ENCODE measurements at places on chromosomes 2 and 18.

- DNase-seq: no peak
Observed at GRCh38 chr2:241584436-241584835, 25.9 kb downstream of the BOK start.

GRCh38 chr2:28810384-28811285, at the start of gene SPDYA:
TSS of gene SPDYA (plus strand) at chr2:28810834. CDS start at chr2:28816015, 5,181 bp downstream.
- DNase-seq: peak; percentile 48

- no peak for DNase-seq
Observed at GRCh38 chr2:178229927-178230326, 35.6 kb downstream of the OSBPL6 start.

- DNase-seq: no peak
Observed at GRCh38 chr2:21500401-21500945, 376.7 kb downstream of the TDRD15 start.

DNA sequence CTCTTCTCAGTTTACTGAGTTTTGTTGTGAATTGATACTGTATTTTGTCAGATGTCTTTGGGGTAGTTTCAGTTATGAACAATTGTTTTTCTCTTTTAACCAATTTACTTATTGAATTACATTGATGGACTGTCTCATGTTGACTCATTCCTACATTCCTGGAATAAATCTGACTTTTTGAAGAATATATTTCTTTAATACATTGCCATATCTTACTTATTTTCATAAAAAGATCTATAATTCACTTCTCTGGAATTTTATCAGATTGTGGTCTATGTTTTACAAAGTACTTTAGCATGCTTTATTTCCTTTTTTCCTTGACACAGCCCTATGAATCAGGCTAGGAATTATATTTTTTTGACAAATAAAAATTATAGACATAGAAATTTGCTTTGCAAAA, 268.3 kb downstream of the PLCL1 start:
- DNase-seq: no peak

DNA sequence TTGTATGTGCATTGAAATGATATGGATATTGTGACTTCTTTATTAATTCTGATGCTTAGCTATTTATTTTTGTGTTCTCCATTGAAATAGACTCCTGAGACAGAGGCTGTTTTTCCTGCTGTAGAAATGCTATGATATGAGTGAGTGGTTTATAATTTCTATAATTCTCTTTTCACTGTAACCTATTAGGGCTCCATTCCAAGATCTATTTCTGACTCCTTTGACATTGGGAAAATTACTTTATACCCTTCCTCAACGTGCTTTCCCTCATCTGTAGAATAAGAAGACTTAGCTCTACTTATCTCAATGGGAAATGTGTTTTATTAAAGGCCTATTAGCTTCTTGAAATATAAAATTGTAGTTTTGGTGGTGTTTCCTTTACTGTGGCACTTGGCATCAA, 144.5 kb upstream of the RPRM start:
- no peak for DNase-seq

GRCh38 chr2:134365356-134365755, 111.5 kb downstream of the MGAT5 start:
- DNase-seq: no peak

DNA sequence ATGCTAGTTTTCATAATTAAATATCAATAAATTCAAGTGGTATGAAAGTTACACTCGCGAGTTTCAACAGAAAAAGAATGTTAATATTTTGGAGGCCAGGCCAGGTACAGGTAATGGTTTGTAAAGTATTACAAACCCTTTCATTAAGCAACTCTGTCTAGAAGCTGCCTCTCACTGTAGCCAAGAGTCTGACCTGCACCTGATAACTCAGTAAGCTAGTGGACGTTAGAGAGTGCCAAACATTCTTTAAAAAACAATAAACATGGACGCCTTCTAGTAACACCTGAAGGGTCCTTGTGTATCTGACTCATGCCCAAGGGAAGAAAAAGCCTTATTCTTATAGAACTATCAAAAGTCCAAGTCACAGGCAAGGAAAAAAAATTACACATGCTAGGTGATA, 70.2 kb downstream of the MBD2 start:
- no peak for DNase-seq

GRCh38 chr18:77054288-77054605, 78.3 kb downstream of the MBP start:
- DNase-seq: no peak

GRCh38 chr2:143142598-143142997, 13.4 kb downstream of the ARHGAP15 start:
- no peak for DNase-seq

DNA sequence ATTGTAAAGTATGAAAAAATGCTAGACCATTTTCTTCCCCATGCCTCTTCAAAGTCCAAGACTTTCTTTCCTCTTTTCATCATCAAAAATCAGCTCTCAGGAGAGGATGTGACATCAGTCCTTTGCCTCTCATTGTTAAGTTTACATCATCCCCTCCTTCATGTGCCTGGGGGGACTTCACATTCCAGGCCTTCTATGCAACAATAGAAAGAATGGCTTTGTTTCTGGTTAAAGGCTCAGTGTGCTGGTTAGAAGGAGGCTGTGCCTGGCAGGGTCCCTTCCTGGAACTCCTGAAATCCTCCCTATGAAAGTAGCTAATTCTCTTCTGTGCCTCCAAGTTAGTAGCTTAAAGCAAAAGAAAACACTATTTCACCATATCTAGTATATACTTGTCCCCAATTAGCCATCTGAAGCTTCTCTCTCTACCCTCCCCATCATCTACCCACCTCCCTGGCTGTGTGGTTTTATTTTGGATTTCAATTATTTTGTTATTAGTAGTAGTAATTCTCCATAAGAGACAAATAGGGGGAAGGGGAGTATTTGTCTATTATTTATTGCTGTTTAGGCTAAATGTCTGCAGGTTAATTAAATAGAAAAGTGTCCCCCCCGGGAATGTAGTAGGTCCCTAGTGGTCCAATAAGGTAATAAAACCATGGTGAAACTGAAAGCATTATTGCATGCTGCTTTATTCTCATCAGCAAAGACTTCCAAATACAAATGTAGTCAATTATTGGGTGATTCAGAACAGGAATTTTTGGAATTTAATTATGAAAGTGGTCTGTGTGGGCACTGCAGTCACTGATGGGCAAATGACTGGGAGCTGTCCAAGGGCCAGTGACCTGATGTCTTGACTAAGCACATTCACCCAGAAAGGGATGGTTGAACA, 69.0 kb downstream of the CPO start:
- DNase-seq: no peak

DNA sequence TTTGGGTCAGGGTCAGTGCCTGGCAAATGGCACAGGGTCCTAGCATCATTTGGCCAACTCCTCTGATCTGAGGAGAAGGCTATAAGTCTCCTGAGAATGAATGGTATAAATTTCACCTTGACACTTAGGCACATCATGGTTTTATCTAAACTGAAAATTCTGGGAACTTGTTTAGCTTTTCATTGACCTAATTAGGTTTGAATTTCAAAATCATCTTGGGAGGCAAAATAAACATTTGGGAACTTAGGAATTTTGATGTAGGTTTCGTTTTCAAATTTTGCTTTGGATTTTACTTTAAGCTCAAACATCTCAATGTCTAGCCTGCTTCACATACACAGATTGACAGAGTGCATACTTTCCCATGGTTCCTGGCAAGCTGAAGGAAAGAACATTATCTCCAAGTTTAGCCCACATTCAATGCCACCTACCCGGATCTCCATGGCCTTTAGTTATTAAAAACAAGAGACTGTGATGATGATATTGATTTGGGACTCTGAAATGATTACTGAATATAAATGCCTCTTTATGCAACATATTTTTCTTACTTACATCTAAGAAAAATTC, 44.5 kb downstream of the MYOM1 start:
- no peak for DNase-seq

GRCh38 chr2:37244755-37245154, 13.3 kb downstream of the NDUFAF7 start:
- no peak for DNase-seq

DNA sequence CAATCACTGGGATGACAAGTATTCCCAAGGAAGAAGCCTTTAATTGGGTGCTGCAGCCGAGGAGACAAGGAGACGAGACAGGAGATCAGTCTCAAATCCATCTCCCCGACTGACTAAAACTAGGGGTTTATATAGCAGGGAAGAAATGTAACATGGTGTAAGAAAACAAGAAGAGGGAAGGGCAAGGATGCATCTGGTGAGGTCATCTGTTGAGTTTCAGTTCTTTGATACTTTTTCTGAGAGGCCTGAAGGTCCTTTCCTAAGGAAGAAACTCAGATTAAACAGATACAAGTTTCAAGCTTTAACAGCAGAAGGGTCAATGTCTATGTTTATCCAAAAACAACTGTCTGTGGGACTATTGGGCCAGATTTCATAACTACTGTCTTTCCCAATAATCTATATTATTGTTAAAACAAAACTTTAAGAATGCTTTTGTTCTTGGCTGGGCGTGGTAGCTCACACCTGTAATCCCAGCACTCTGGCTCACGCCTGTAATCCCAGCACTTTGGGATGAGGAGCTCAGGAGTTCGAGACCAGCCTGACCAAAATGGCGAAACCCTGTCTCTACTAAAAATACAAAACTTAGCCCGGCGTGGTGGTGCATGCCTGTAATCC, 2.5 kb upstream of the PDCL3 start:
- no peak for DNase-seq

GRCh38 chr2:86274265-86274917, 63.0 kb downstream of the REEP1 start:
- no peak for DNase-seq

GRCh38 chr18:7020995-7021777, 96.4 kb downstream of the LAMA1 start:
- DNase-seq: no peak

DNA sequence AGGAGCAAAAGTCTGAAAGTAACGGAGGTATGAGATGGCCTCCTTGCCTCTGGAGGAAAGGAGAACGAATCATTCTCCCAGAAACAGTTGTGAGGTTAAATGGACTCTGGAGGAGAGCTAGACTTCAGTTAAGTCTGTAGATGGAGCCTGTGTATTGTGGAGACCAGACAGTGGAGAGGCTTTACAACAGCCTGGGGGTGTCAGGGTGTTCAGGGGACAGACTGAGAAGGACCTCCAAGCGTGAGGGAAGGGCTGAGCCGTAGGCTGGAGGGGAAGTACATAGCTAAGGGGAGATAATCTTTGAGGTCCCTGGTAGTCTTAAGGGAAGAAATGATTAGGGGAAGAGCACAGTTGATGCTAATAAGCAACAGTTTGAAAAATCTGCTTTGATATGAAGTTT, 76.6 kb downstream of the GALNT1 start:
- no peak for DNase-seq

DNA sequence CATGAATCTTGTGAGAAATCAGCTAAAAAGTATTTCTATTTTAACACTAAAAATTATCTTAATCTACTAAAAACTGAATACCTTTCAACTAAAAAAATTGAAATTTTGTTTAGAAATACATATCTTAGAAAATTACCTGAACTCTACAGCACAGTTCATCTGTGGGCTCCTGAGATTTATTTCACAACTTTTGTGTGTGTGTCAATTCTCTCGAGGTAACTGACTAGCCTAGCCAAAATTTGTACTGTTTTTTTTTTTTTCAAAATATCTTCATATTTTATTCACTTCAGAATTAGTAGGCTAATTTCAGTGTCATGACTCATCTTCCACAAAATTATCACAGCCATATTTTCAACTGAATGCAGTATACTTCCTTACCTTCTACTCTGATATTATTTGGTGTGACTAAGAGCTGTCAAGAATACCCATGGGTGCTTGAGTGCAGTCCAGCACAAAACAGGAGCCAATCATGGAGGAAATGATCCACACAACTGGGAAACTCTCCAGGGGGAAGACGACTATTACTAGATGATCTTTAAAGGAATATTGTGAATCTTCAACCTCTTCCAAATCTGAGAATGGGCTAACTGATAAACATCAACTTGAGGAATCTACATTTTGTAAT, 174.6 kb downstream of the ZNF385B start:
- DNase-seq: no peak

DNA sequence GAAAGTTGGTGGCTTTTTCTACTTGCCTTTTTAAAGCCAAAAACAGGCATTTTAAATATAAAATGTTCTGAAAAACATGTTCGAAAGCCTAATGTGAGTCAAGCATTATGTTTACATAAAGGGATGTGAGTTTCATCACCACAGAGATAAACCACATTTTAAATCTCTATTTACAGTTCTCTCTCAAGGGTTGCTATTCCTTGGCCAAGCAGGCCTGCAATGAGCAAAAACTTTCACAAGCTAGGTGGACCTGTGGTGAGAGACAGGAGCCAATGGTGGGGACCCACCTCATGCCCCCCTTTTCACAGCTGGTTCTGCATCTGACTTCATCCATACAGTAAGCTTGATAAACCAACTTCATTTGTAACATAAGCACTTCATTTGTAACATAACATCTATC, 65.1 kb downstream of the CUL3 start:
- no peak for DNase-seq

- DNase-seq: no peak
Observed at GRCh38 chr2:192091476-192091875, 103.3 kb downstream of the TMEFF2 start.

- DNase-seq: no peak
Observed at GRCh38 chr18:1104181-1104881, 199.7 kb downstream of the ADCYAP1 start.

GRCh38 chr2:132726155-132726554, 56.1 kb upstream of the LYPD1 start:
- no peak for DNase-seq

DNA sequence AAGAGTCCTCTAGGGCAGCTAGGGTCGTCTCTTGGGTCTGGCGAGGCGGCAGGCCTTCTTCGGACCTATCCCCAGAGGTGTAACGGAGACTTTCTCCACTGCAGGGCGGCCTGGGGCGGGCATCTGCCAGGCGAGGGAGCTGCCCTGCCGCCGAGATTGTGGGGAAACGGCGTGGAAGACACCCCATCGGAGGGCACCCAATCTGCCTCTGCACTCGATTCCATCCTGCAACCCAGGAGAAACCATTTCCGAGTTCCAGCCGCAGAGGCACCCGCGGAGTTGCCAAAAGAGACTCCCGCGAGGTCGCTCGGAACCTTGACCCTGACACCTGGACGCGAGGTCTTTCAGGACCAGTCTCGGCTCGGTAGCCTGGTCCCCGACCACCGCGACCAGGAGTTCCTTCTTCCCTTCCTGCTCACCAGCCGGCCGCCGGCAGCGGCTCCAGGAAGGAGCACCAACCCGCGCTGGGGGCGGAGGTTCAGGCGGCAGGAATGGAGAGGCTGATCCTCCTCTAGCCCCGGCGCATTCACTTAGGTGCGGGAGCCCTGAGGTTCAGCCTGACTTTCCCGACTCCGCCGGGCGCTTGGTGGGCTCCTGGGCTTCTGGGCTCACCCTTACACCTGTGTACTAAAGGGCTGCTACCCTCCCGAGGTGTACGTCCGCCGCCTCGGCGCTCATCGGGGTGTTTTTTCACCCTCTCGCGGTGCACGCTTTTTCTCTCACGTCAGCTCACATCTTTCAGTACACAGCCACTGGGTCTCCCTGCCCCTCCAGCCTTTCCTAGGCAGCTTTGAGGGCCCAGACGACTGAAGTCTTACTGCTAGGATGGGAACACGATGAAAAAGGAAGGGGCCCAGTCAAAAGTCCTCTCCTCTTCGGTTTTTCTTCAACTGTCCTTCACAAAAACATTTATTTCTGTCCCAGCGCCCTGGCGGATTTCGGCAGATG, 8.1 kb downstream of the SIX2 start:
- no peak for DNase-seq

- DNase-seq: no peak
Observed at GRCh38 chr2:109474319-109474825, 139.4 kb downstream of the SEPTIN10 start.
